Right forelimb (tissue), 1 donor: ENCODE measurements at places on chromosomes 13 and 19.

GRCh38 chr19:39970425-39970674 lies 615 bp upstream of the PSMC4 start:
- DNase-seq = no peak

DNA sequence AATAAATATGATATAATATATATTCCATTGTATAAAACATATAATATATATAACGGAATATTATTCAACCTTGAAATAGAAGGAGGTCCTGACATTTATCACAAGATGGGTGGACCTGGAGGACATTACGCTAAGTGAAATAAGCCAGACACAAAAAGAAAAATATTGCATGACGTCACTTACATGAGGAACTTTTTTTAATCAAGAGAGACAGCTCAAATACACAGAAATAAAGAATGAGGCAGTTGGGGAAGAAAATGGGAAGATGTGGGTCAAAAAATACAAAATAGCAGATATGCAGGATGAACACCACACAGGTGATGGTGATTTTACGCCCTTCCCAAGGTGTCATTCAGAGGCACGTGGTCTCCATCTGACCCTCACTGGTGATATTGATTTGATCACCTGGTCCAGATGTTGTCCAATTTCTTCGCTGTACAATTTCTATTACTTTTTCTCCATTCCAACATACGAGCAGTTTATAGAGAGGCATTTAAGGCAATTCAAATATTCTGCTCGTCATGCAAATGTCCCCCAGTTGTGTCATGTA lies 513 bp upstream of the ZNF317 start:
- no peak for DNase-seq

DNA sequence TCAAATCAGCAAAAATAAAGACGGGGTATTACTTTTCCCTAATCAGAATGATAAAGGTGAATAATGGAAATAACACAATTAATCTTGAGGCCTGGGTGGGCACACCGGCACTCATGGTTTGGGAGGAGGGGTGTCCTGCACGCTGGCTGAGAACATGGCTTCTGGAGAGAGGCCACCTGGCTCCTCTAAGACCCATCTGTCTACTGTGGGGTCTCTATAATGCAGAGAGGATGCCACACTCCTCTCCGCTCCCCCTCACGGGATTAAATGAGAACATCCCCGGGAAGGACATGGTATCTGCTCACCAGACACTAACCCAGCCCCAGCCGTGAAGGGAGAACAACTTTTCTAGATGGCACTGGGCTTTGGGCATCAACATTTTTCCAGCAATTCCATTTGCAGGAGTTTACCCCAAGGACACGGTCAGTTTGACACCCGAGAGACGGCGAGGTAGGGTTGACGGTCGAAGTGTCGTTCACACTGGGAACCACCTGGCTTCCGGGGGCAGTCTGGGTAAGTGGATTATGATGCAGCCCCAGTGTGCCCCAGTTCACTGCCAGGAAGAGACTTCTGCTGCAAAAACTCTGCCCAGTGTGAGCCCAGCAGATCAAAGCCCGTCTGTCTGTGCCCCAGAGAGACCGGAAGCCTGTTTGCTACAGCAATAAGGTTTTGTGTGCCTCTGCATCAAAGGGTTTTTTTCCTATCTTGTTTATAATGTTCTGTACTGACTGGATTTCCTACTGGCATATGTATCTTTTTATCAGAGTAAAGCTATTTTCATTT lies 56.6 kb downstream of the CEBPG start:
- DNase-seq = no peak

DNA sequence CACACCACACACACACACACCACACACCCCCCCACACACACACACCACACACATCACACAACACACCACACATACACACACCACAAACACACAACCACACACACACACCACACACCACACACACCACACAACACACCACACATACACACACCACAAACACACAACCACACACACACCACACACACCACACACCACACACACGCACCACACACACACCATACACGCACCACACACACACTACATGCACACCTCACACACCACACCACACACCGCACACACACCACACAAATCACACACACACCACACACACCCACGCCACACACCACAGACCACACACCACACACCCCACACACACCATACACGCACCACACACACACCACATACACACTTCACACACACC lies 83.5 kb downstream of the ZNF557 start:
- no peak for DNase-seq

DNA sequence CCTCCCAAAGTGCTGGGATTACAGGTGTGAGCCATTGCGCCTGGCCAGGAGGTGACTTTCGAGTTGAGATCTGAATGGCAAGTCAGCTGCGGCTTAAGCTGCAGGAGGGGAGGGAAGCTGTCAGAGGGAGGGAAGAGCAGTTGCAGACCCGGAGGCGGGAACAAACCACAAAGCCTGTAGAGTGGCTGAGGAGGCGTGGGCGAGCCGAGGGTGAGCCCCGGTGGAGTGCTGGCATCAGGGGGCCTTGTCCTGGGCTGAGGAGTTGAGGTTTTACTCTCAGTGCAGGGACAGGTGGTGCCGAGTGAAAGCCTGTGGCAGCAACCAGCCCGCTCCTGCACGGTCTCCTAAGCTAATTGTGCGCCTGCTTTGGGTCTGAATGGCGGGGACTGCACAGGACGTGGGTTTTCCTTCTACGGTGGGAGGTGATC lies 24.2 kb downstream of the PPP1R37 start:
- DNase-seq = no peak

DNA sequence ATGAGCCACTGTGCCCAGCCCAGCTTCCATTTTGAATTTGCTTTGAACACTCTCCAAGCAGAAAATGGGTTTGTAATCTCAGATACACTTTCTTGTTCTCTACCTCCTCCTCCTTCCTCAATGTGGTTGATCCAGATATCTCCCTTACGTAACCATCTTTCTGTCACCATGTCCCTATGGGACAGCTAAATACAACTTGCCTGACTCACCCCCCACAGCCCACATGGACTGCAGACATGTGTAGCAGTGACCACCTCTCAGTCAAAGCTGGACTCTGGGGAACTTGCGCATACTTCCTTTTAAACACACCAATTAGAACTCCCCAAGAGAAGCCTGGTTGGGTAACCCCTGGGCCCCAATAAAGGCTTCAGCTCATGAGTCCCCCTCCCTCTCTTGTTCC lies 10.8 kb upstream of the ZNF799 start:
- DNase-seq = no peak

- no peak for DNase-seq
Measured at GRCh38 chr13:28611654-28612131, 47.2 kb upstream of the POMP start.

- DNase-seq = peak; percentile 84
Measured at GRCh38 chr19:4759388-4760284, 31.9 kb upstream of the FEM1A start.

GRCh38 chr19:46014941-46015686 lies 7.7 kb downstream of the PGLYRP1 start:
- DNase-seq = no peak

GRCh38 chr19:4034048-4035017 lies 26.8 kb downstream of the PIAS4 start:
- DNase-seq = no peak

GRCh38 chr19:10317857-10318462 lies 2.1 kb upstream of the FDX2 start:
- DNase-seq = no peak

DNA sequence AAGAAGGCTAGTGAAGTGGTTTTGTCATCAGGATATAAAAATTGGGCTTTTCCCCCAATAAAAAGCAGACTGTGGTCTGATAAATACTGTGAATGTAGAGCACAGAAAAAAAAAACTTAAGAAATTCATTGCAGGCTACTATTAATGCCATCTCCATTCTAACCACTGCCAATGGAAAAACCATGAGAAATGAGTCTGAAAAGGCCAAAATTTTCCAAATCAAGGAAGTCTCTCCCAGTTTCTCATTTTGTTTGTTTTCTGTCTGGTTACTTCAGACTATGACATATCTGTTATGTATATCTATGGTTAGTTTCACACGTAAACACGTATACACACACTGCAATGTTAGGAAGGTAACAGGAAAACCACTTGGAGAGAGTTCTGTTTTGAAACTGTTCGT lies 193.6 kb upstream of the TSC22D1 start:
- no peak for DNase-seq

DNA sequence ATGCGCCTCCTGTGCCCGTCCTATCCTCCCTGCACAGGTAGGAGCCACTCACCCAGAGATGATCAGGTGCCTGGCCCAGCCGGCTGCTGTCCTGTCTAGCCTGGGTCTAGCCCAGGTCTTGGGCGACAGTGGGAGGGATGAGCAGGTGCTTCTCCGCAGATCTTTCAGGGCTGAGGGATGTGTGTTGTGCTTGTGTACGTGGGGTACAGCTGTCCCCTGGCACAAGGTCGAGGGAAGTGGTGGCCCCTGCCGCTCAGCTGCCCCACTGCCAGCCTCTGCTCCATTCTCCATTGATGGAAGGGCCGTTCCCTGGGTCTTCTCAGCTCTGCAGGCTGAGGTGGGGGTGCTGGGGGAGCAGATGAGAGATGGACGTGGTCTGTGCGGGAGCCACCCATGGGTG lies 13.0 kb downstream of the WTIP start:
- DNase-seq = no peak

DNA sequence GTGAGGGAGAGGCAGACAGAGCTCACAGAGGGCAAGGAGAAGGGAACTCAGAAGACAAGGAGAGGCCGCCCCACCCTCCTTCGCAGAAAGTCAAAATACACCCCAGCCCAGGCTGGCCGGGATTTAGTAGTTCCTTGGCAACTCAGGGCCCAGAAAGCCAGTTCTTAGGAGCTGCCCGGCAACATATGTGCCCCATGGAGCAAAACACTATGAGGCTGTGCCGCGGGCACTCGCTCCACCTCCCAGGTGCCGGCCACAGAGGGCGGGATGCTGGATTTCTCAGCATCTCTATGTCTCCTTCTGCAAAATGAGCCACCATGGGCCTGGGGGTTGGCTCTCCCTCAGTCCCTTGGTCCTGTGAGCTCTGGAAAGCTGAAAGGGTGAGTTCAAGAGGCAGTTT lies 93.8 kb upstream of the CACNA1A start:
- DNase-seq = no peak

DNA sequence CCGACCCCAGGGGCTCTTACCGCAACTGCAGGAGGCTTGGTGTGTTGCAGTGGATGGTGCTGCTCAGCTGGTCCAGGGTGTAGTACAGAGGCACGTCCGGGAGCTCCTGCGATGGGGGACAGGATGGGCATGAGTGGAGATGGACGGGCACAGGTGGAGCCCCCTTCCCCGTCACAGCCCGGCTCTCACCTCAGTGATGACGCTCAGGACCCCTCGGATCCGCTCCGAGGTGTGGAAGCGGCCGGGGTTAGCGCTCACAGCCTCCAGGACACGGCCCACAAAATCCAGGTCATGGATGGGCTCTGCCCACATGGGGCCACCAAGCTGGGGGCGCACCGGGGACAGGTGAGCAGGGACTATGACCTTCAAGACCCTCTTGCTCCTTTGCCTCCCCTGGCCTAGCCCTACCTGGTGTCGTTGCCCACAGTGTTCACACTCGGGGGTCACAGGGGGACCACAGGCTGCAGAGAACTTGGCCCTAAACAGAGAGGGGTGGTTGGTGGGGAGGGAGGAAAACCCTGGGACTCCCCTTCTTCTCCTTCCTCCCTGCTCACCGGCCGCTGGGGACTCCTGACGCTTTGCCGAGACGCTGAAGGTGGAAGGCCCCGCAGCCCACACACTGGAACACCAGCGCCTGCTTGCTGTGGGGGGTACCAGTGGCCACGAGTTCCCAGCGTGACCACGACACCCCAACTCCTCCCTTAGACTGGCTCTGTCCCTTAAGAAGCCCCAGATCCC lies 6.9 kb upstream of the LYL1 start:
- no peak for DNase-seq

GRCh38 chr19:8589177-8589714 lies 12.0 kb upstream of the MYO1F start:
- DNase-seq = no peak

DNA sequence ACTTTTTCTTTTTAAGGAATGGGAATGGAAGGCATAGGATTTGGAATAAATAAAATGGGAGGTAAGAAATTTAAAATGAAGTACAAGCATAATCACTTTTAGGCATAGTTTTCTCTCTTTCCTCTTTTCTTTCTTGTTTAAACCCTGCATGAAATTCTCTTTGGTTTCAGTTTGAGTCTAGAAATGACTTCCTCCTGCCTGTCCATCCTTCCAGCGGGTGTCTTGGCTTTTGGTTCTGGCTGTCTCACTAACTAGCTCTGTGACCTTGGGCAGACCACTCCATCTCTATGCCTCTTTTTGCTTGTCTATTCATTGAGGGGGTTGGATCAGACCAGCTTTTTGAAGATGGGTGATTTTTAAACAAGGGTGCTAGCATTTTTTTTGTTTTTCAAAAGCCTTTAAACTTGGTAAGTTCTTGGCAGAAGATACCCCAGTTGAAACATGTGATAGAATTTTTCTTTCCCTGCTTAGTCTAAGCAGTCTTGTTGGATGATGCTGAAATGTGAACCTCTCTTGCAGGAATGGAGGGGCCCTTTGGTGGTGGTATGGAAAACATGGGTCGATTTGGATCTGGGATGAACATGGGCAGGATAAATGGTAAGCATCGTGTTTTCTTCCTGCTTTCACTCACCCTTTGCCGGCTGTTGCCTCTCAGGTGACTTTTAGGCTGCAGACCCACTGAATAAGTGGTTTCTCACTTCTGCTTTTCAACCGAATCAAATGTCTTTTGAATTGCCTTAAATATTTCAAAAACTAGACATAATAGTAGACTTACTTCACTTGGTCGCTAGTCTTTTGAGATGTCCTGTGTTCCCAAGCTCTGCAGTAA lies 28.6 kb downstream of the PRAM1 start:
- no peak for DNase-seq

DNA sequence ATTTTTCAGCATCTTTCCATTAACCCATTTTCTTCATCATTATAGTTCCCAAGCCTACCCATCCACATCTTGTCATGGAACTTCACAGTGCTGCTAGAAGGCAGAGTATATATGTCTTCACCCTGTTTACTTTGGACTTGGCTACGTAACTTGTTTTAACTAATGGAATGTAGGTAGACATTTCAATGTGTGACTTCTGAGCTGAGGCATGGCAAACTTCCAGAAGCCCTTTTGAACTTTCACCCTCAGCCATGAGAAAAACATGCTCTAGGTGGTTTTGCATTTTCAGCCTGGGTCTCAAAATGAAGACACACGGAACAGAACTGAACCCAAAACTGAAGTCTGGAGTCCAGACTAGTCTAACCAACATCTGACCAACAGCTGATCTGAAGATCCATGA lies 3.2 kb downstream of the TEX30 start:
- DNase-seq = no peak

- DNase-seq = no peak
Measured at GRCh38 chr19:34974646-34975045, 10.6 kb upstream of the ZNF792 start.
